Activated CD8-positive, alpha-beta memory T cell treated with anti-CD3 and anti-CD28 coated beads for 24 hours (primary cell): ENCODE measurements at places on chromosomes 16 and 17.

DNA sequence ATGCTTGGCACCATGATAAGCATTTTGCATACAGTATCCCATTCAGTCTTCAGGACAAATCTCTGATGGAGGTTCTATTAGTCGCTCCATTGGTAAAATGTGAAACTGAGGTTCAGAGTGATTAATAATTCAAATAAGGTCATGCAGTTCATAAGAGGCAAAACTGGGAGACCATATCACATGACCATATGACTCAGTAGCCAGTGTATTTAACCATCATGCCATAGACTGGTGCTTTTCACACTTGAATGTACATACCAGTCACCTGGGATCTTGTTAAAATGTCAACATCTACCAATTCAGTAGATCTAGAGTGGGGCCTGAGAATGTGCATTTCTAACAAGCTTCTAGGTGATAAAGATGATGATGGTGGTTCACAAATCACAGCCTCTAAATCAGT is 4.3 kb downstream of the ACSM3 start:
- no peak for DNase-seq

DNA sequence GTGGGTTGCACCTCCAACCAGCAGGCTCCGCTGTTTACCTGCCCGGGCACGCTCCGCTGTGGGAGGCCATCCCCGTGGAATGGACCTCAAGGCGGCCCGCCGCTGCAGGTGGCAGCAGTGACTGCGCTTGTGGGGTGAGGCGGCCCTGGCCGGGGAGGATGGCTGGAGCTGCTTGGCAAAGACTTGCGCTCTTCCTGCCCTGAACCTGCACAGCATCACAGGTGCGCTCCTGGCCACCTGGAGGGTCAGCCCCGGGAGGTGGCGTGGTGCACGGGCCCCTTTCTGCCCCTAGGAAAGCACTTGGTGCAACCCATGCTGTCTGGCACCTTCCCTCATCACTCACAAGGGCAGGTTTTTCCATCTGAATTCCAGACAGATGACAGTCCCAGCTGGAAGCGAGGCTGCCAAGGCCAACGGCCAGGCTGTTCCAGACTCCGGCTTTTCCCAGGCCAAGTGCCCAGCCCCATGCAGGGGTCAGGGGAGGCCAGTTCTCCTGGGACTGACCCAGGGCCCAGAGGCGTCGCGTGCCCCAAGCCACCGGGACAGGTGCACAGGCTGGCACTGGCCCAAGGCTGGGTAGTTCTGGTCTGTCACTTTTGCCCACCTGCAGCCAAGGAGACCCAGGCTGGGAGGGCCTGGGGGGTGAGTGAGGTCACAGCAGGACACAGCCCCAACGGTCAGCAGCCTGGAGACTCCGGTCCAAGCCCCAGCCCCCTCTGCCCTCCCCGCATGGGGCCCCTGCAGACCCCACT is 13.3 kb downstream of the UTS2R start:
- no peak for DNase-seq

- no peak for DNase-seq
Measured at GRCh38 chr16:2776500-2777139, 460 bp downstream of the ELOB start.

GRCh38 chr16:68365167-68365817 is 54.5 kb downstream of the PRMT7 start:
- DNase-seq: no peak

DNA sequence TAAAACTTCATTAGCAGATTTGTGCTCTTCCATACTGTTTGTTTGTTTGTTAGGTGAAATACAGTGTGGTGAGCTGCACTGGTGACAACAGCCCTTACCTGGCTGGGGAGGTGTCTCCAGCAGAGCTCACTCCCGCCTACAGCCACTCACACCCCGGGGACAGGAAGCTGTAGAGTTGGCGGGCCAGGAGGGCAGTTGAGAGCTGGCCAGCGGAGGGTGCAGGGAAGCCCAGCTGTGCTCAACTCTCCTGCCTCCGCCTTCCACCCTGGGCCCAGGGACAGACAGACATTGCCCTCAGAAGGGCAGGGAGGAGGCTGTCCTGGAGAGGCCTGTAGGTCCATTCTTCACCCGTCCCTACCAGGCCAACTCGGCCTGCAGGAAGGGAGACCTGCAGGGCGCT is 48.6 kb upstream of the PVALEF start:
- DNase-seq: no peak

- no peak for DNase-seq
Measured at GRCh38 chr17:34099859-34100515, 155.1 kb upstream of the CCL2 start.

GRCh38 chr17:42221886-42222745 is 27.8 kb upstream of the GHDC start:
- peak; percentile 77 for DNase-seq

DNA sequence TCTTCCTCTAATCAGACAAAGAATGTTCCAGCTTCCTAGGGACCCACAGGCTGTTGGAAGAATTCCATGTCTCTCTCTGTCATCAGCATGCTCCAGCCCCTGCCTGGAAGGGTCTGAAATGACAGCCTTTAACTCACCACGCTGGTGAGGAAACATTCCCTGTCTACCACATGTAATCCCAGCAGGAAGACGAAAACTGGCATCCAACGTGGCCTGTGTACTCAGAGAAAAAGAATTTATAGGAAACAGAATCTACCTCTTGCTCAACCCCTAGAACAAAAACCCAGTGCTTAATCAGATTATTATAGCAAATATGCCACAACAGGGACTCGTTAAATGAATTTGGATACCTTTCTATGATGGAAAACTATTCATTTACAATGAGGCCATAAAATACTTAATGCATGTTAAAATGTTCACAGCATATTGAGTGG is 147.3 kb upstream of the FOXF1 start:
- no peak for DNase-seq

GRCh38 chr17:1227917-1228780 is 42.1 kb upstream of the BHLHA9 start:
- peak; percentile 66 for DNase-seq

- DNase-seq: no peak
Measured at GRCh38 chr17:77286641-77287431, 146.1 kb downstream of the SEC14L1 start.

- no peak for DNase-seq
Measured at GRCh38 chr17:57920916-57921703, 34.1 kb downstream of the CUEDC1 start.

DNA sequence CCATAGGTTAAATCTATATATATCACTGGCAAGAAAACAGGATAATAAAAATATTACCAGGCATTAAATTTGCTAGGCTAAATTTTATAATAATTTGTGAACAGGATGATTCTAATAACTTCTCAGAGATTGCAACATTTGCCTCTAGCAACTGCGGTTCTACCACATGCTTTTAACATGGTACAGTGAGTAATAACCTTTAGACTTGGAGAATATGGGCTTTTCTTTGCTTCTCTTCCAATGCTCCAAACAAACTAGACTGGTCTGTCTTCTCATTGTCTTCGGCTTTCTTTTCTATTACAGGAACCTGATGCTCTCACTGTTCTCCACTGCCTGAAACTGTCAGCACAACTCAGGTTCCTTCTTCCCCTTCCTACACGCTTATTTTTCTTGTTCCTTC is 80.6 kb downstream of the CA4 start:
- no peak for DNase-seq

- DNase-seq: no peak
Measured at GRCh38 chr16:34050787-34051320, 591.4 kb downstream of the TP53TG3F start.

DNA sequence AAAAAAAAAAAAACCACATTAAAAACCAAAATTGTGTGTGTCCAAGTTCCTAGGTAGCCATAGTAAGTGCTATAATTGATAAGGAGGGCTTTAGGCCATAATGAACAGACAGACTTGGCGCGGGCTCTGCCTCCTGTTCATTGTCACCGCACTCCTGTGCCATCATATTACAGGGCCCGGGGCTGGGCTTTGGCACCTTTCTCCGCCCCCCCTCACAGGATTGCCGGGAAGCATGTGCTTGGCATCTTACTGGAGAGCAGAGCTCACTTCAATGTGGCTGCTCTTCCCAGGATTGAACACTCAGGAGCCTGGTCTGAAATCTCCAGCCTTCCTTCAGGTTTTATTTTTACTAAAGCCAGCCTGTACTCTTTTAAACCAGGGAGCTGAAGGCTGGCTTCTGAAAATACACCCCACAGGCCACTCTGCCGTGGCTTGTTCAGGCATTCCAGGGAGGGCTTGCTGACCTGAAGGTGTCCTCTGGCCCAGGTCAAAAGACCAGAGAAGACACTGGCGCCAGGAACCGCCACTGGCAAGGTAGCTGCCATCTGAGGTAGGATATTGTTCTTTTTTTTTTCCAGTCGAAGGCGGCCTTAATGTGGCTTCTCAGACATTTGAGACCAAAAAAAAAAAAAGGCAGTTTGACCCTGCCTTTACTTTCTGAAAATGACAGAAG is 39.3 kb downstream of the DHRS7B start:
- no peak for DNase-seq

GRCh38 chr17:41937970-41938954 is 7.8 kb downstream of the ODAD4 start:
- DNase-seq: no peak

- no peak for DNase-seq
Measured at GRCh38 chr16:83579436-83579835, 228.3 kb upstream of the HSBP1 start.

GRCh38 chr16:55651841-55652824 is 3.7 kb upstream of the SLC6A2 start:
- DNase-seq: peak; percentile 30

DNA sequence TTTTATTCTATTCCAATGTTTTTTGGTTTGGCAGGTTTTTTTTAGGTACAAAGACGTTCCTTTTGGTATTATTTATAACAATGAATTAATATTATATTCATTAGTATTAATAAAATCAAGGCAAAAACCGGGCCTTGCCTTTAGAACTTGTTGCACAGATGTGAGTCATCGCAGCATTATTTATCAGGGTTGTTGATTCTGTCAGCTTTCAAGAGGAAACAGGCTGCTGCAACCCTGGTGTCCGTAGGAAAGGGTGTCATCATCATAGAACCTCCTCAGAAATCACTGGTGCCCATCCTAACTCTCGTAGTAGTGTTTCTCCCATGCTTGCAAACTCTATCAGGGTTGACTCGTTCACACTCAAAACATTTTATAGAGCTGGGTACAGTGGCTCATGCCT is 10.2 kb upstream of the LRRC37B start:
- no peak for DNase-seq

DNA sequence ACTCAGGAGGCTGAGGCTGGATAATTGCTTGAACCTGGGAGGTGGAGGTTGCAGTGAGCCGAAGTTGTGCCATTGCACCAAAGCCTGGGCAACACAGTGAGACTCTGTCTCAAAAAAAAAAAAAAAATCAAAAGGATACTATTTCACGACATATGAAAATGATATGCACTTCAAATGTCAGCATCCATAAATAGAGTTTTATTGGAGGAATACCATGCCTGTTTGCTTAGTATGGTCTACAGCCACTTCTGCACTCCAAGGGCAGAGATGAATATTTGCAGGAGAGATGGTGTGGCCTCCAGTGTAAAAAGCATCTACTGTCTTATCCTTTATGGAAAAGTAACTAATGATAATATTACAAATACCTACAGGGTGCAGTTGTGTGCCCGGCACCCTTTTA is 27.2 kb downstream of the ABCC6 start:
- DNase-seq: no peak

DNA sequence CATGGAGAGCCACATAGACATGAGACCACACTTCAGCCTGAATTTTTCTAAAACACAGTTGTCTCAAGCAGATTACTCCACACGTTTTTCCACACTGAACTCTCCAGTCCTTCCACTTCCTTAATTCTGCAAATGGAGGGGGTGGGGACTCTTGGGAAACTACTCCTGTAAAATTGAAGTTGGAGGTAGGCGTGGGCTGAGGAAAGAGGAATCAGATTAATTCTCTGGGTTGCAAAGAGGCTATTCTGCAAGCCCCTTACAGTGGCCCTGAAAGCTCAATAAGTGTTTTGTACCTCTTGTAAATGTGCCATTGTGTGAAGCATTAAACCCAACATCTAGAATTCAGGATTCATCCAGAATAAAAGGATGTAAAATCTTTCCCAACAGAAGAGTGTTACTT is 9.6 kb downstream of the MARVELD3 start:
- DNase-seq: no peak

DNA sequence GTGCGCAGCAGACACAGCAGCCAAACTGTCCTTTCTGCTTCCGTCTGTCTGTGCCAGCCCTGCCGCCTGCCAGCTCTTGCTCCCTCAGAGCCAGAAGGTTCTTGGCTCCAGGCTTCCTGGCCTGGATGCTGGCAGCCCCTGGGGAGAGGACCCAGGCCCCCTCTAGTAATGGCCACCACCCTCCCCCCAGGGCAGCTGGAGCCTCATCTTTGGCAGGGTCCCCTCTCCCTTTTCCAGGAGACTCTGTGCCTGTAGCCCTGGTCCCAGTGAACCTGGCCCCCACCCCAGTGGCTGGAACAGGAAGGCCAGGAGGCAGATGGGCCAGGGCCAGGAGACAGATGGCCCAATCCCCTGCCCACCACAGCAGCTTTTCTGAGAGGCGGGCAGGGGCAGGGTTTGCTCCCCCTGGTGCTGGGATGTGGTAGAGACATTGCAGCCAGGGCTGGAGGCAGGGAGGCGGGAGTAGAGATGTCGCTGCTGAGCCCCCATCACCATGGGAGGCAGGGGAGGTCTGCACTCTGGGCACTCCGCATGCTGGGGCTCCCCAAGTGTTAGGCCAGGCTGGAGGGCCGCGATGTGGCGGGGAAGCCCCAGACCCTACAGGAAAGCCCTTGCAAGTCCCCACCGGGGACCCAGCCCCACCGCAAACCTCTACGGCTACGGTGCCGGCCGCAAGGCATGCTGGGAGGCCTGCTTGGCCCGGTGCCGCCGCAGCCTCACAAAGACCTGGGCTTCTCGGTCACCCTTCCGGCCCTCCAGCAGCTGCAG is 16.7 kb downstream of the UNC13D start:
- DNase-seq: peak; percentile 88

GRCh38 chr16:30874244-30874820 is 19.5 kb downstream of the BCL7C start:
- peak; percentile 65 for DNase-seq

DNA sequence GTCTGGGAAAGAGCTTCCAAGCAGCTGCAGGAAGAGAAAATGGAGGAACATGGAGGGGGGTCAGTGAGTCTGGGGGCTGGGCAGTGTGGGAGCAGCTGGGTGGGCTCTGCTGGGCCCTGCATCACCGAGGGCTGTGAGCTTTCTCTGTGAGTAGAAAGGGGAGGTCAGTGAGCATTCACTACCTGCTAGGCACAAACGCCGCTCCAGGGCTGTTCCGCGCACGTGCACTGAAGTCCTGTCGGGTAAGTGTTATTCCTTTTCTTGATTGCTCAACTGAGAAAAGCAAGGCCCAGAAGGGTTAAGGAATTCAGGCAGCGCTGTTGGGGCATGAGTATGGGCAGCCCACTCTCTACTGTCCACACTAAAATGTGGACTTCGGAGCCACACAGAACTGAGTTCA is 4.7 kb downstream of the CACNG5 start:
- DNase-seq: peak; percentile 45

GRCh38 chr17:50721194-50722010 is 2.0 kb downstream of the LUC7L3 start:
- DNase-seq: no peak

DNA sequence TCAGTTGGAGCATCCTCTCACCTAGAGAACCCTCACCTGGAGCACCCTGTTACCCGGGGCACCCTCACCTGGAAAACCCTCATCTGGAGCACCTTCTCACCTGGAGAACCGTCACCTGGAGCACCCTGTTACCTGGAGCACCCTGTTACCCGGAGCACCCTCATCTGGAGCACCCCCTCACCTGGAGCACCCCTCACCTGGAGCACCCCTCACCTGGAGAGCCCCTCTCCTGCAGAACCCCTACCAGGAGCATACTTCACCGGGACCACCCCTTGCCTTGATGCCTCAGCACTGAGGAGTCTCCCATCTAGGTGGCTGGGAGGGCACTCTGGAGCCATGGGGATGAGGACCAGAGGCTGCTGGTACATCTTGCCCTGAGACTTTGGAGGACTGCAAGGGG is 3.4 kb upstream of the FBXL16 start:
- no peak for DNase-seq

- no peak for DNase-seq
Measured at GRCh38 chr16:47787696-47788095, 326.6 kb downstream of the PHKB start.
